Renal cortical epithelial cell (primary cell): ENCODE measurements at places on chromosomes 4 and X. TPM values are rescaled to one million over a fixed set of nuclear protein-coding genes. Genes with fewer than 3 reads are reported as not detected.

DNA sequence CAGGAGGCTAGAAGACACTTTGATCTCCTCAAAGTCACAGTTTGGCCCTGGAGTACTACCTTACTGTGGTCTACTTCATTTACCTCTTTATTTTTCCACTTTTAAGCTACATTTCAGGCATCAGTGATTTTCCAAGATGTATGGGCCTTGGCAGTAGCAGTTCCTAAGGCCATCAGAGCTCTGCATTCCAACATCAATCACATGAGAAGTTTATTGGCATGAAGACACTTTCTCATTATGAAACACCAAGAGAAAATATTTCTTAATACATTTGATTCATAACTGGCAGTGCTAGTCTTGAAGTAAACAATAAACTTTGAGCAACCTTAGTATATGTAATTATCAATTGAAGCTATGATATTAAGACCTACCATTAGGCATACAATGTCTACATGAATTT, 178.1 kb downstream of the IL15 start:
- no peak for DNase-seq

GRCh38 chrX:15373976-15374375, 10.2 kb downstream of the VEGFD start:
- no peak for DNase-seq

GRCh38 chr4:179552131-179552530, 2109.9 kb upstream of the AGA start:
- DNase-seq = no peak

SPIN2A gene
- 0.20 TPM in 1 of 2 replicates, not detected in the other for total RNA-seq

CT45A1 gene
- not detected in 2 replicates for total RNA-seq
